Activated CD4-positive, alpha-beta T cell treated with anti-CD3 and anti-CD28 coated beads, Interleukin-2, amount 50 U/mL, for 16 hours (primary cell): ENCODE measurements at places on chromosomes 6 and 20.
A peak's percentile ranks its signal among the peaks of the same experiment; 100 is the strongest.

- no peak for DNase-seq
Measured at GRCh38 chr6:119934816-119935215, 585.3 kb upstream of the MAN1A1 start.

GRCh38 chr6:20096536-20096935 is 115.7 kb downstream of the MBOAT1 start:
- DNase-seq, result no peak

DNA sequence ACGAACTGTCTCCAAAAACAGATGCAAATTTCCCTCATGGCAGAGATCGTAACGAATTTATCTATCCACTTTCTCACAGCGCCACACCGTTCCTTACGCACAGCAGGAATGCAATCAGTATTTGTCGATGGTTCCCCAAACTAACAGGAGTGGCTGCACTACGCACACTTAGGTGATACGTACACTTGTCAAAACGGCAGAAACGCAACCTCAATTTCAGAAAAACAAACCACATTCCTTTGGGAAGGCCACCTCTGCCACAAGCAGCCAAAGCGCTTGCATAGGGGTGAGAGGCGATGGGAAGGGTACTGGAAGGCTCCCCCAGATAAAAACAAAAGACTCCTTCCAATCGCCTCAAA is 638 bp downstream of the MDN1 start:
- peak; percentile 28 for DNase-seq

GRCh38 chr6:169969372-169970099 is 218.1 kb downstream of the ERMARD start:
- DNase-seq, result no peak

GRCh38 chr6:35922139-35922554 is 1.2 kb upstream of the SRPK1 start:
- DNase-seq, result no peak

GRCh38 chr6:4463236-4463635 is 313.0 kb upstream of the CDYL start:
- no peak for DNase-seq
